ENCODE measurements at places on chromosomes 3 and 15. TPM values are rescaled to one million over a fixed set of nuclear protein-coding genes. Genes with fewer than 3 reads are reported as not detected.
A peak's percentile ranks its signal among the peaks of the same experiment; 100 is the strongest.

DNA sequence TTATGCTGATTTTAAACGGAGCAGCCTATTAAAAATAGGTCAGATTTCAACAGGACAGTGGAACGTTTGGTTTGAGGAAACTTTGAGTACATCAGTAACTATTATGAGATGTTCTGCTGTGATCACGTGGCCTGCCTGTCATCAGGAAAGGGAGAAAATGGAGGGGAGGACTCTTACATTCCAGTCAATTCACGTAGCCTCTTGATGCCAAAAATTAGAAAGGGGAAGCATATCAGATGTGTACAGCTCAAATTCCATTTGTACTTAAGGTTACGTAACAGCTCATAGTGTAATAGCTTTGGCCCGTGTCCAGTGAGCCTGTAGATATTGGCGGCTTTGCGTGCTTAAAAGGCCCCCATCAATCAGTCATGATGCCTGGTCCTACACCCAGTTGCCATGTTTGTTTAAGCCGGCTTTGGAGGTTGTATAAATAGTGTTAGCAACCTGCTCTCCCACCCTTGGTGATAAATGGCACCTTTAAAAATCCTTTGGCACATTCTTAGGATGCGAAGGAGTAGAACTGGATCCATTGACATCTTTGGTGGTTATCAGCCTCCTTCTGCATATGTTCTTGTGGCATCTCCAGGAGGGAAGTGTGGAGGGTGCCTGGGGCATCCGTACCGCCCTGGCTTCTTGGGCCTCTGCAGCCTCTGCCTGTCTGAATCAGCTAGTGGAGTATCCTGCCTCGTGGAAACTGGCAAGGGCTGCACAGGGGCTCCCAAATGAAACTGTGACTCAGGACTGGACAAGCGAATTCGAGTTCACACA, 163.9 kb downstream of the THSD4 start:
- DNase-seq: no peak

- DNase-seq: no peak
Measured at GRCh38 chr3:49124991-49125670, 4.5 kb upstream of the USP19 start.

DNA sequence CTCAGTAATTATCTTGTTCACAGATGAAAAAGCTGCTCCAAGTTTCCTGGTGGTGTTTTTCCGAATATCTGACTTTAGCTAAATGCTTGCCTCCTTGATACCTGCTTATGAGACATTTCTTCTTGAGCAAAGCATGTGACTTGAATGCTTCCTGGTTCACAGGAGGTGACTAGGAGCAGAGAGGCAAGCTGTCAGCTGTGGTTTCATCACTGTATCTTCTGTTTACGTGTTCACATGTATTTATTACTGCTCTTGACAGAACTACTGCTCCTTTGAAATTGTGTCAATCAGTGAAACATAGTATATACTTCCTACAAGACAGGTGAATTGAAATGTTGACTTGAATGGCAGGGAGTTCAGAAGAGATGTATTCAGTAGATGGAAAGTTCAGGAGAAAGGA, 8.9 kb upstream of the SPPL2A start:
- no peak for DNase-seq

DNA sequence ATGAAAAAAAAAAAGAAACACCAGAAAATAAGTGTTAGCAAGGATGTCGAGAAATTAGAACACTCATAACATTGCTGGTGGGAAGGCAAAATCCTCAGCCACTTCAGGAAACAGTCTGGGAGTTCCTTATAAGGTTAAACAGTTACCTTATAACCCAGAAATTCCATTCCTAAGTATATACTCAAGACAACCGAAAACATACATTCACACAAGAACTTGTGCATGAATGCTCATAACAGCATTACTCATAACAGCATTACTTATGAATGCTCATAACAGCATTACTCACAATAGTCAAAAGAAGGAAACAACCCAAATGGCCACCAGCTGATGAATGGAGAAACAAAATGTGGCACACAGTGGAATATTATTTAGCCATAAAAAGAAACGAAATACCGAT, 34.8 kb upstream of the DCP1A start:
- no peak for DNase-seq

Gene MCTP2
- 64.8 TPM for total RNA-seq

Gene CHCHD4
- total RNA-seq: 4.8 TPM

DNA sequence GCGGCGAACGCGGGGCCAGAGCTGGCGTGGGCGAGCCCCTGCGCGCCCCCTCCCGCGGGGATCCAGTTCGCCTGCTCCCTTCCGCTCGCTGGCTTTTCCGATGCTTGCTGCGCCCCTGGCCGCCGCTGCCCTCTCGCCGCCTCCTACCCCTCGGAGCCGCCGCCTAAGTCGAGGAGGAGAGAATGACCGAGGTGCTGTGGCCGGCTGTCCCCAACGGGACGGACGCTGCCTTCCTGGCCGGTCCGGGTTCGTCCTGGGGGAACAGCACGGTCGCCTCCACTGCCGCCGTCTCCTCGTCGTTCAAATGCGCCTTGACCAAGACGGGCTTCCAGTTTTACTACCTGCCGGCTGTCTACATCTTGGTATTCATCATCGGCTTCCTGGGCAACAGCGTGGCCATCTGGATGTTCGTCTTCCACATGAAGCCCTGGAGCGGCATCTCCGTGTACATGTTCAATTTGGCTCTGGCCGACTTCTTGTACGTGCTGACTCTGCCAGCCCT, 721 bp downstream of the P2RY1 start:
- DNase-seq: no peak

Gene MTHFS
- 37.6 TPM for total RNA-seq

- DNase-seq: no peak
Measured at GRCh38 chr3:139523718-139524117, 15.8 kb downstream of the RBP1 start.

Gene CHRM5
- total RNA-seq: 0.15 TPM

DNA sequence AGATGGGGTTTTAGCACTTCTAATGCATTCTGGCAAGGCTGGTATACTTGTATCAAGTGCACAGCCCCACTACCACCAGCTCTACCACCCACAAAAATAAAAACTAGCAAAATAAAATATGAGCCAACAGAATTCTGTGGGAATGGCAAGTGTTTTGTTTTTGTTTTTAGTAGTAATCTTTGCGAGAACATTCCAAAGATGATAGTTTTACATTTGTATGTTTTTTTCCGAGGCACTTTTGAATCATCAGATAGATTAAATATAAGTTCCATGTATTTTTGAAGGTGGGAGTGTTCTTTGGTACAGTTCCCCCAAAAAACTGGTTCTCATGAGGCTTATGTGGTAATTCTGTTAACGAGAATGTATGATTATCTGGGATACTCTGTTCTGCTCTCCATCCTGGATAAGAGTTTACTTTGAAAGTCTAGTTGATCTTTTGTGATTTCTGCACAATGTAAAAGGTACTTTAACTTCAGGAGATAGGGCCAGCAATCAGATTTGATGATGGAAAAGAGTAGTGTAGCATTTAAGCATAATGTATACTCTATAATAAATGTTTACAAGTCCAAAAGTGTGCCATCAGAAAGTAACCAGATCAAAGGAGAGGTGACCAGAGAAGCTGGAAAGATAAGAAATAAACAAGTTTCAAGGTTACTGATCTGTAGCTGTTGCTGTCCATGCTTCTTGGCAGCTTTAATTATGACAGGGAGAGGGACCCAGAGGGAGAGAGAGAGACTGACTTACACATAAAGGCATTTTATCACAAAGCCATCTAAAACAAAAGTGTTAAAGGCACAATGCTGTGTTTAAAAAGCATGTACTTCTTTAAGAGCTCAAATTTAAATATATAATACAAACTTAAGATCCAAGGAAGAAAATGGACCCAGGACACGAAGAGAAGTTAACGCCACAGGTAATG, 130.9 kb downstream of the PGPEP1L start:
- no peak for DNase-seq

DNA sequence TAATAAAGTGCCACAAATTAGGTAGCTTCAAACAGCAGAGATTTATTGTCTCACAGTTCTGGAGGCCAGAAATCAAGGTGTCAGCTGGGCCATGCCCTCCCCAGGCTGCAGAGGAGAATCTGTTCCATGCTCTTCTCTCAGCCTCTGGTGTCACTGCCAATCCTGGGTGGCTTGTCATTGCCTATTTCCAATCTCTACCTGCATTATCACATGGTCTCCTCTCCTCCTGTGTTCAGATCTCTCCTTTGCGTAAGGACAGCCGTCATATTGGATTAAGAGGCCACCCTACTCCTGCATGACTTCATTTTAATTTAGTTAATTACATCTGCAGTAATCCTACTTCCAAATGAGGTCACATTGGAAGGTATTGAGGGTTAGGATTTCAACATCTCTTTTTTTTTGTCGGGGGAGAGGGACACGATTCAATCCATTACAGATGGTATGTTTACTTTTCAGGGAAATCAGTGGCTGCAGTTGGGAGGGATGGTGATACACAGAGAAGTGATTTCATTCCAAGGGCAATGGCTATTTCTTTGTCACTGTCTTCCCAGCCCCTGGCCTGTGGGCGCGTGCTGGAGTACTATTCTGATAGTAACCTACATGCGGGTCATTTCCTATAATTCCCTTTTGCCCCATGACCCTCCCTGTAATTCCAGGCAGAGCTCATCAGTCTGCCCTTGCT, 169.4 kb downstream of the MINAR1 start:
- DNase-seq: no peak

DNA sequence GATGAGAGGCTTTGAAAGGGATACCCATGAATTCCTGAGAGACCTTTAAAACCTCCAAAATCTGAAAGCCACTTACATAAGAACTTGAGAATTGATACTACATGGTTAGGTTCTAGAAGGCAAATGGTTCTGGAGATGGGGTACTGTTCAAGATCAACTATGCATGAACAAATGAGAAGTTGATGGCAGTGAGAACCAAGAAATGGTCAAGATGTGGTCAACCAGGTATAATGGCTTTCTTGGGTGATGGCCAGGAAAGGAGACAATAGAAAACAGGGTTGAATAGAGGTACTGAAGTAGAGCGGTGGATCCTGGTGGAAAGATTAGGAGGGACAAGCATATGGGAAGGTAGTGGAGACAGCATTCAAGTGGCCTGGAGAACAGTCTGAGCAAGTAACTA, 200.4 kb downstream of the RBMS3 start:
- DNase-seq: no peak

Gene COL8A1
- total RNA-seq: 184 TPM

GRCh38 chr3:23183731-23184130, 19.4 kb upstream of the UBE2E2 start:
- DNase-seq: peak; percentile 29

DNA sequence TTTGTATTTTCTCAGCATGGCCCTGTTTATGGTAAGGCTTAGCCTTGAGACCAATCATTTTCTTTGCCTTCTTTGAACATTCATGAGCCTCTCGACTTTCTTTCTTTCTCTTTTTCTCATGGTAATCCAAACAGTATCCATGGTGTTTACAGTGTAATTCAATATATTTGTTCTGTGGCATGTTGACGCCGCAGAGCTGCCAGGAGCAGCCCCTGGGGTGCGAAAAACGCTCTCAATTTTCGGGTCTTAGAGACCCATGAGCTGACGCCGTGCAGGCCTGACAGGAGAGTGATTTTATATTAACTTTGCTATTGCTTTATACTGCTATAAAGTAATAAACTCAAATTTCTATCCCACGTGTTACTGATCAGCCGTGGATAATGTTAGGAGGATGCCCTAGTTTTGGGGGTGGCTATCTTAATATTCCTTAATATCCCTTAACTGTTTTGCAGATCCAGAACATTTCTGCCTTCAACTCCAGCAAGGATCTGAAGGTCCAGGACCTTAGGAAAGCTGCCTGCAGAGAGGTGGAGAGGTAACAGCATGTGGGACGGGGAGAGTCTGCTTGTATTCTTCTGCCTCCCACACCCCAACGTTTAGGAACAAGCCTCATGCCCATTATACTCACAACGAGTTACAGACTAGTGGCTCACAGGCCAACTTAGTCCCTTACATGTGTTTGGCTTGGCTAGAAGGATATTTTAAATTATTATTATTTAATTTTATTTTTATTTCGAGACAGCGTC, 29.3 kb upstream of the MYO1E start:
- DNase-seq: no peak

DNA sequence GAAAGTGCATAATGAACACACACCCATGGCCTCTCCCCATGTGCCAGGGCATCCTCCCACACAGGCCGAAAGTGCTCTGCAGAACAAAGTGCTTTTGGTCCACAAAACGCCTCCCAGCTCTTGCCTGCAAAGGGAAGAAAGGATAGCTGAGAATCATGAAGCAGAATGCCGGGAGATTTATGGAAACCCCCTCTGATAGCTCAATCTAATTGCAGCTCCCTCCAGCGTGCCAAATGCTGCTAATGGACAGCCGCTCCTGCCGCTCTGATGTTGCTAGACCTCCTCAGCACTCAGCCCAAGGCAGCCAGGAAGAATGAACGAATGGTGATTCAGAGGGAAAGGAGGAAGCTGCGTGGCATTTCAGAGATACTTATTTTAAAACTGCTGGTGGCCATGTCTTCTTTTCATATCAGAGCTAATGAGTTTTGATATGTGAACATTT, 145.3 kb downstream of the TJP1 start:
- peak; percentile 14 for DNase-seq

DNA sequence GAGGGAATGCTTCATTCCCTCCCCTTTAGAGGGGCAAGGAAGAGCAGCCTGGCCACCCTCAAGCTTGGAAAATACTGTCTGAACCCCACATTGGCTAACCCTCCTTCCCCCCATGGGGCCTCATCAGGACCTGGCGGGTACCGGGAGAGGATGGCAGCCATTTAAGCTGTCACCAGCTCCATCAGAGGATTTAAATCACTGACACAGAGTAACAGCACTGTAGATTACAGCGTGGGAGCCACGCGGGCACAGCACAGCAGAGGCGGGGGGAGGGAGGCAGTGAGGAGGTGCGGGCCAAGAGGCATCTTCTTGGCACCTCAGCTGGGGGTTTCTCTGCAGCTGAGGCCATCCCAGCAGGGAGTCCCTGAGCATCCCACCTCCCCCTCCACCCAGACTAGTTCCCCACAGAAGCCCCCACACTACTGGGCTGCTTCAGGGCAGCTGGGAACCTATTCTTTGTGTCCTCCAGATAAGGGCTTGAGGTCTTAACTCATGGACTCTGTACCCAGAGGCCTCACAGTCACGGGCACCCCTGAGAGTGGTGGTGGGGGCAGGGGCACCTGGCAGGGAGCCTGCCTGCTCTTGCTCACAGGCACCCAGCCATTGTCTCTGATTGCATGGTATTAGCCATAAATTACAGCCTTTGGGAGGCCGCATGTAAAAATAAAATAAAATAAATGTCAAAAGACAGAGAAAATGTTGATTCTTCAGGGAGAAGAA, 21.9 kb upstream of the CACNA2D2 start:
- no peak for DNase-seq

DNA sequence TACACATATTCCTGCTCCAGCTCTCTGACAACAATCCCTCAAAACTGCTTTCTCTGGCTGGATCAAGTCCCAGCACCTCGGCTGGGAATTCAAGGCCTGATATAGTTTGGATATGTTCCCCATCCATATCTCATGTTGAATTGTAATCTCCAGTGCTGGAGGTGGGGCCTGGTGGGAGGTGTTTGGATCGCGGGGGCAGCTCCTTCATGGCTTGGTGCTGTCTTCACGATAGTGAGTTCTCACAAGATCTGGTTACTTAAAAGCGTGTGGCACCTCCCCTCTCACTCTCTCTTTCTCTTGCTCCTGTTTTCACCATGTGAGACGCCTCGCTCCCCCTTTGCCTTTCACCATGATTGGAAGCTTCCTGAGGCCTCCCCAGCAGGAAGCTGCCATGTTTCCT, 47.4 kb upstream of the SYN2 start:
- no peak for DNase-seq
